CD4-positive, alpha-beta T cell treated with Interleukin-6 at 100 ng/mL for 8 hours (primary cell): ENCODE measurements at places on chromosomes 3 and 15.
A peak's percentile ranks its signal among the peaks of the same experiment; 100 is the strongest.

- no peak for DNase-seq
Observed at GRCh38 chr3:189537135-189537534, 94.1 kb upstream of the TP63 start.

DNA sequence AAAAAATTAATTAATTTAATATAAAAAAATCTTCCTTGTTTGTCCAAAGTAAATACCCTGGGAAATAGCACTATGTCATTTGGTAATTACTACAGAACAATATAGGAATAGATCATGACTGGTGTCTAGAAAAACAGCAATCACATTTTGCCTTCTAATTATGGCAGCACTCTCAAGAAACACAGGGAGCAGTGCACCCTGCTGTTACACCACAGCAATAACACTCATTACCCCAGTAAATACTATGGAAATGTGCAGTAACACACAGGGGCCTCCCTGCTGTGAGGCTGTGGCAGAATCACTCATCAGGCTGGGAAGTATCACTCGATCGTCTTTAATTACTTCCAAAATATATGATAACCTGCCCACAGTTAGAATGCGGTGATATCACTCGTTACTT is 646.0 kb downstream of the TUSC7 start:
- DNase-seq = no peak

DNA sequence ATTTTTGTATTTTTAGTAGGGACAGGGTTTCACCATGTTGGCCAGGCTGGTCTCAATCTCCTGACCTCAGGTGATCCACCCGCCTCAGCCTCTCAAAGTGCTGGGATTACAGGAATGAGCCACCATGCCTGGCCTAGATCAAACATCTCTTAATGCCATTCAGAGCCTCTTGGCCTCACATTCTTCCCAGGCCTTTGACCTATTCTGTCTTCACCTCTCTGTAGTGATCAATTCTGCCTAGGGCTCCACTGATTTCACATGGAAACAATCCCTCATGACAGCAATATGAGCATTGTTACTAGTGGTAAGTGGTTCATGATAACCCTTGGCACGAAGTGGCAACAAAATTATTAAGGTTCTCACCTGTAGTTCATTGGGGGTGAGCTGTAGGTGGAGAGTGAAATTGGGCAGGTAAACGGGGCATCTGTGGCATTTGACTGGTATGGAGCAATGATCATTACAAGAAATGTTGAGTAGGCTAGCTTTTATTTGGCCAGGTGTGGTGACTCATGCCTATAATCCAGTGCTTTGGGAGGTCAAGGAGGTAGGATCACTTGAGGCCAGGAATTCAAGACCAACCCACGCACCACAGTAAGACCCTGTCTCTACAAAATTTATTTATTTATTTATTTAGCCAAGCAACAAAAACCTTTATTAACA is 4.8 kb upstream of the ARPIN start:
- DNase-seq = no peak

GRCh38 chr3:13135811-13136321 is 62.6 kb upstream of the IQSEC1 start:
- DNase-seq = no peak

DNA sequence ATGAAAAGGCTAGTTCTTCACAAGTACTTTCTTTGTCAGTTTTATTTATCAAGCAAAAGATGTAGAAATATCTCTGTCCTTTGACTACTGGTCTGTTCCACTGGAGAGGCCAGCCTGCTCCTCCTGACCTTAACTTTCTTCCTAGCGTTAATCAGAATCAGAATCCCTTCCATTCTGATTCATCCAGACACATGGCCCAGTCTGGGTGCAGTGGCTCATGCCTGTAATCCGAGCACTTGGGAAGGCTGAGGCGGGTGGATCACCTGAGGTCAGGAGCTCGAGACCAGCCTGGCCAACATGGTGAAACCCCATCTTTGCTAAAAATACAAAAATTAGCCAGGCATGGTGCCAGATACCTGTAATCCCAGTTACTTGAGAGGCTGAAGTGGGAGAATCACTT is 32.0 kb upstream of the MANF start:
- DNase-seq = no peak

GRCh38 chr15:66675446-66675845 is 26.6 kb upstream of the SMAD6 start:
- DNase-seq = no peak

- no peak for DNase-seq
Observed at GRCh38 chr15:90547540-90547939, 17.8 kb downstream of the CRTC3 start.

DNA sequence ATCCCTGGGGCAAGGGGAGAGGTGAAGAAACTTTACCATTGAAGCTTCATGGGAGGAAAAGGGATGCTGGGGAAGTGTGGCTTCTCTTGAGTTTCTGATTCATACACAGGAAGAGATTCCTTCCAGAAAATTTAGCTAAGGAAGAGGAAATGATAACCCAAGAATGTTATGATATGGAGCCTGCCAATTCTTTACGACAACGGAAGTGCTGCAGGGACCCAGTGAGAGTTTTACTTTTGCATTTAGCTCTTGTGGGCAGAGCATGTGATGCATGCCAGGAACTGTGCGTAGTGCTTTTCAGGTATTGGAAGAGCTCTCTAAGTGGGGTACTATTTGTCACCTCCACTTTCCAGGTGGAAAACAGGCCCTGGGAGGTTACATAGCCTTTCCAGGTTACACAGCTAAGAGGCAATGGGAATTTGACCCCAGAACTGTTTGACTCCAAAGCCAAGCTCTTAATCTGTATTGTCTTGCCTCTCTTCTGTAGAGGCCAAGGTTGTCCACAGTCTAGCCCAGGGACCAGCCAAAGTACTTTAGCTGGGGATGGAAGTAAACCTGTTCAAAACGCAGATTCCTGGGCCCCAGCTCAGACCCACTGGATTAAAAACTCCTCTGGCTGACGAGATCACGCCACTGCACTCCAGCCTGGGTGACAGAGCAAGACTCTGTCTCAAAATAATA is 23.0 kb downstream of the CMTM7 start:
- DNase-seq = peak; percentile 57

DNA sequence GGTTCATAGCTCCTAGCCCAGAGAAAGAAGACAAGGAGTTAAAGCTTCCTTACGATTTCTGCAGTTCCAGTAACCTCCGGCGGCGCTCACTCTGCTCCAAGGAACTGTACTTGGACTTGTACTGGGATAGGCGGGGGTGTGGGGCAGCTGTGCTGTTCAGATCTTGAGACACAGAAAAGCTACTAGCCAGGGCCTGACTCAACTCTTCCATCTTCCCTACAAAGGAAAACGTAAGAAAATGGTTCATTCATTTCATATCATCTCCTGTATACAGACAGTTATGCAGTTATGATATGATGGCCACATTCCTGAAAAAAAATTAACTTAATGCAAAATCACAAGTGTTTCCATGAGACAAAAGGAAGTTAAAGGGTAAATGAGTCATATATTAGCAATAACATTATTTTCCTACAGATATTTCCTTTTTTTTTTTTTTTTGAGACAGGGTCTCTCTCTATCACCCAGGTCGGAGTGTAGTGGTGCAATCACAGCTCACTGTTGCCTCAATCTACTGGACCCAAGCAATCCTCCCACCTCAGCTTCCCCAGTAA is 4.6 kb downstream of the SNUPN start:
- DNase-seq = no peak

- no peak for DNase-seq
Observed at GRCh38 chr15:101139986-101140696, 111.7 kb downstream of the CHSY1 start.

GRCh38 chr3:52831500-52832301 is 1.2 kb upstream of the ITIH4 start:
- DNase-seq = no peak

GRCh38 chr3:126850370-126851085 is 132.4 kb upstream of the PLXNA1 start:
- no peak for DNase-seq

- DNase-seq = no peak
Observed at GRCh38 chr3:124281453-124282316, 289.8 kb upstream of the ROPN1 start.

DNA sequence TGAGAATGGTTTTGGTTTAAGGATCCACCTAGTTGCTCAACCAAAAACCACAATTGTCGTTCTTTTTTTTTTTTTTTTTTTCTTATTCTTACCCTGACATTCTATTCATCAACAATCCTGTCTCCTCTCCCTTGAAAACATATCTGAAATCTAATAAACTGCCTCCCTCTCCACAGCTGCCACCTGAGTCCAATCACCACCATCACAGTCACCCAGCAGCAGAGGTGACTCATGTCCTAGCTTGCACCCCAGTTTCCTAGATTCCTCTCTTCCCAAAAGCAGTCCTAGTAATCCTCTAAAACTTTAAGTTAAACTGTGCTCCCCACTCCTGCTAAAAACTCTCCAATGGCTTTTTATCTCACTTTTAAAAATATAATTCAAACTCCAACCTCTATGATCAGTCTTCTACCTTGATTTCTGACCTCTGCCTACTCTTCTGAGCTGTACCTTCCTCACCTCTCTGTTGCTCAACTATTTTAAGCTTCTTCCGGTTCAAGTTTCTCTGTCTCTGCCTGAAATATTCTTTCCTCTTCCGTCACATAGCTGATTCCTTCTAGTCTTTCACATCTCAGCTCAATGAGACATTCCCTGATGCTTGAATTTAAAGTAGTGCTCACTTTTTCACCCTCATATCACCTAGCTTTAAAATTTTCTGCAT is 33.7 kb upstream of the RBMS3 start:
- no peak for DNase-seq

DNA sequence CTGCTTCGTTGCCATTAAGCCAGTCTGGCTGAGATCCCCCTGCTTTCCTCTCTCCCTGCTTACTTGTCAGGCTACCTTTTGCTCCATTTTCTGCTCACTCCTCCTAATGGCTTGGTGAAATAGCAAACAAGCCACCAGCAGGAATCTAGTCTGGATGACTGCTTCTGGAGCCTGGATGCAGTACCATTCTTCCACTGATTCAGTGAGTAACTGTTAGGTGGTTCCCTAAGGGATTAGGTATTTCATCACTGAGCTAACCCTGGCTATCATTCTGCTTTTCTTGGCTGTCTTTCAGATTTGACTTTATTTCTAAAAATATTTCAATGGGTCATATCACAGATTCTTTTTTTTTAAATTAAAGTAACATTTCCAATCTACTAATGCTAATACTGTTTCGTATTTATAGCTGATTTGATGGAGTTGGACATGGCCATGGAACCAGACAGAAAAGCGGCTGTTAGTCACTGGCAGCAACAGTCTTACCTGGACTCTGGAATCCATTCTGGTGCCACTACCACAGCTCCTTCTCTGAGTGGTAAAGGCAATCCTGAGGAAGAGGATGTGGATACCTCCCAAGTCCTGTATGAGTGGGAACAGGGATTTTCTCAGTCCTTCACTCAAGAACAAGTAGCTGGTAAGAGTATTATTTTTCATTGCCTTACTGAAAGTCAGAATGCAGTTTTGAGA is 25.0 kb downstream of the CTNNB1 start:
- DNase-seq = no peak

DNA sequence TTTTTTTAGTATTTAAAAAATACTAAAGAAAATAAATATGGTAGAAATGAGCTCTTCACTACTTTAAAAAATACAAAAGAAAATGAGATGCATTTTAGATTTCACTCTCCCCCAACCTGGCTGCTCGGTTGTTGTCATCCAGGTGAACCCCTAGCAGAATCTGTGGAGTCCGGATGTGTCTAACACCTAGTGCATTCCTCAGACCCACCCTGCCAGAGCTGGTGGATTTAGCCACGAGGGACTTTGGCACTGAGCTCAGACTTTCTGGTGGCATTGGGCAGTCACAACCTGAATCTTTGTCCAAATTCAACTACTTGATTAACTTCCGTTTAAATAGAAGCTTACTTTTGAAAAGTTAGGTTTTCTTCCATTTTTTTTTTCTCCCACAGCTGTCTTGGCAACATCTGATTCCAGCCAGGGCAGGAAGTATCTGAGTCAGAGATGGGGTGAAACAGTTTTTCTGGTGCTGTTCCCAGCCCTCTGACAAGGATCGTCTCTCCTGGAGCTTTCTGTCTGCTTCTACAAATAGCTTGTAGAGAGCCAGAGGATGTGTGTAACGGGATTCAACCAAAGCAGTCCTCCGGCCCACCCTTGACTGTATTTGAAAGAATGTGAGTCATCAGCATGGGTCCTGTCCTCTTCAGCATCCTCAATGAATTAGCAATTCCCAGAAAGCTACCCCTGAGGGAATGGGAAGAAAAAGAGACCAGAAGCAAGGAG is 301.8 kb upstream of the MCTP2 start:
- no peak for DNase-seq
